Cerebellar cortex (tissue), 1 donor: ENCODE measurements at places on chromosomes 1 and 21.

GRCh38 chr1:25560788-25561187 is 17.4 kb downstream of the LDLRAP1 start:
- no peak for DNase-seq

GRCh38 chr1:235883261-235883927 is 16.7 kb upstream of the LYST start:
- peak; percentile 93 for DNase-seq

- DNase-seq: no peak
These were observed 11.3 kb upstream of the RHEX start for GRCh38 chr1:206041640-206042039.

GRCh38 chr1:217193151-217193550 is 437.7 kb downstream of the GPATCH2 start:
- no peak for DNase-seq

GRCh38 chr21:23936224-23936623 is 1671.1 kb downstream of the MRPL39 start:
- no peak for DNase-seq

DNA sequence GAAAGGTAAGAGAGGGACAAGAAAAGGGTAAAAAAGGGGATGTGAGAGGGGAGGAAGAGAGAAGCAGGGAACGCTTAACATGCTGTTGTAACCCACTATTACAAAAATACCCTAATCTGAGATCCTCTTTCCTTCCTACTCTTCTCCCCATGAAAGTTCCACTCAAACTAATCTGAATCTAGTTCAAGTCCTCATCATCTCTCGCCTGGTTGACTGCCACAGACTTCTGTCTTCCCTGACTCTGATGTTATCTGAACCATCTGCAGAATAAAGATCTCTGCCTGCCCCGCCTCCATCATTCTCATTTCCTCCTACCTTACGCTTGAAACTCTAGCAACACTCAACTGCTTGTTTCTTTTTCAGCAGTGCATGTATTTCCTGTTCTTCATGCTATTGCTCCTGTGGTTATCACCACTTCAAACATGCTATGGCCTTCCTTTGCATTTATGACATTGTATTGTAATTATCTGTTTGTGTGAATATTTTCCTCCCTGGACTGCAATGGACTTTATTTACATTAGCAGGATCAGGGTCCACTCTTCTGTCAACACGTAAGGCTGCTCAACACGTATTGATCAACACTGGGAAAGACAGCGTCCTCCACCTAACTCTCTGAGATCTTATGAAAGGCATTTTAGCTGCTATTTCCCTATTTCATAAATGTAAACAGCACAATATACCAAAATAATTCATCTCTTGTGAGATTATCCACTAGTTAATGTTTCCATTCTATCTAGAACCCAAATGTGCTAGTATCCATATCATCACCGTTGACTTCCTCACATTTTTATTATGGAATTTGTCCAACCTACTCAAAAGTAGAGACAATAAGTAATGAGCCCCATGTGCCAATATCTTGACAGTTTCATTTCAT is 215.5 kb upstream of the USP25 start:
- DNase-seq: no peak

- DNase-seq: no peak
These were observed 6.9 kb upstream of the ETV3 start for GRCh38 chr1:157145076-157145475.

- no peak for DNase-seq
These were observed 26.3 kb downstream of the LRRC52 start for GRCh38 chr1:165570078-165570477.

- no peak for DNase-seq
These were observed 128.9 kb upstream of the NR5A2 start for GRCh38 chr1:199898654-199899053.

DNA sequence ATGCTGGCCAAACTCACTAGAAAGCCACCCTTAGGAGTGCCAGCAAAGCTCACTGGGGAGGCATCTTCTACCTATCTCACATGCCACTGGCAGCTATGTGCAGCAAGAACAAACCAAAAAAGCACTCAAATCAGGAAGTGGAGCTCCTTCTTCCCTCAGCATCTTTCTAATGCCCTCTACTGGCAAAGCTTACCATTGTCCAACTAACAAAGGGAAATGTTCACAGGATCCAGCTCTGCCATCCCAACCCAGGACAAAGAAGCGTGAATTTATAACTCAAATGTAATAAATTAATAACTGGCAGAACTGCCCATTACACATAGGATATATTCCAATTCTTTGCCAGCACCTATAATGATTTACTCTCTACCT is 38.9 kb downstream of the LEPR start:
- peak; percentile 68 for DNase-seq

DNA sequence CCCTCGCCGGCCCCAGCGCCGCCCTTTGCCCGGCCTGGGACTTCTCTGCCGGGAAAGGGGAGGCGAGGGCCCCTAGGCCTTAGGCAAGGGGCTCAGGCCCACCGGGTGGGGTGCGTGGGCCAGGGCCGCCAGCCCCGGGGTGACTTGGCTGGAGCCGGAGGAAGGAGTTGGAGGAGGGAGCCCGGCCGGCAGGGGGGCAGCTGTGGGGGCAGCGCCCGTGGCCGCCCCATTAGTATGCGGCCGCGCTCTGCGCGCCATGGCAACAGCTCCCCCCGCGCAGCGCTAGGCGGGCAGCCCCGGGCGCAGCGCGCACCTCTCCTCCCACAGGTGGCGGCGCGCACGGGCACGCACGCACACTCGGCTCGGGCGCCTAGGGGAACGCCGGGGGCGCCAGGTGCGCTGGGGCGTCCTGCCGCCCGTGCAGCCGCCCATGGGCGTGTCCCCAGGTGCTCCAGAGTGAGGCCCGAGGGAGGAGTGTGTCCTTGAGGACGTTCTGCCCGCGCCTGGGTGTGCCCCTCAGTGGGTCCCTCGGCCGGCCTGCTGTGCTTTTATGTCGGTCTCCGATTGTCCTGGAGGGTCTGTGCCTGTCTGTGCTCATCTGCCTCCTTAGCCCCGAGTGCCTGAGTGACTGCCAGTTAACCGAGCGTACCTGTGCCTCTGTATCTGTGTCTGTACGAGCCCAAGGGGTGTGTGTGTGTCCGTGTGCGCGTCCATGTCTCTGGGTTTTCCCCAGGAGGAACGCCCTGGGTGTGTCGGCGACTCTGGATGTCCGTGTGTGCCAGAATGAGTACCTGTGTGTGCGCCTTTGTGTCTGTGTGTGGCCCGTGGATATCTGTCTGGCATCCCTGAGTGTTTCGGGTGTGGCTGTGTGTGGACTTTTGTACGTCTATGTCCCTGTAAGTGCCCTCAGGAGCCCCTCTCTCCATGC is 38.2 kb upstream of the WASF2 start:
- peak; percentile 58 for DNase-seq

- no peak for DNase-seq
These were observed 153.3 kb upstream of the SGIP1 start for GRCh38 chr1:66380452-66381212.

GRCh38 chr21:31128234-31128633 is 90.0 kb upstream of the KRTAP19-8 start:
- no peak for DNase-seq
